Fibroblast of skin of right quadriceps (primary cell): ENCODE measurements at places on chromosomes 7 and 10.
A peak's percentile ranks its signal among the peaks of the same experiment; 100 is the strongest.

- no peak for DNase-seq
Measured at GRCh38 chr10:42553064-42553407, 85.3 kb downstream of the ZNF33B start.

- no peak for DNase-seq
Measured at GRCh38 chr7:111729483-111729882, 167.2 kb upstream of the IMMP2L start.

DNA sequence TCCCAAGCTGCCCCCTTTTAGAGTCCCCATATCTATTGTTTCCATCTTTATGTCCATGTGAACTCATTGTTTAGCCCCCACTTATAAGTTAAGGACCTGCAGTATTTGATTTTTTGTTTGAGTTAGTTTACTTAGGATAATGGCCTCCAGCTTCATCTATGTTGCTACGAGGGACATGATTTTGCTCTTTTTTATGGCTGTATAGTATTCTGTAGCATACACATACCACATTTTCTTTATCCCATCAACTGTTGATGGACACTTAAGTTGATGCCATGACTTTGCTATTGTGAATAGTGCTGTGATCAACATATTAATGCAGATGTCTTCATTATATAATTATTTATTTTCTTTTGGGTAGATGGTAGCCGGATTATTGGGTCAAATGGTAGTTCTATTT, 576.9 kb downstream of the ANKRD7 start:
- no peak for DNase-seq

DNA sequence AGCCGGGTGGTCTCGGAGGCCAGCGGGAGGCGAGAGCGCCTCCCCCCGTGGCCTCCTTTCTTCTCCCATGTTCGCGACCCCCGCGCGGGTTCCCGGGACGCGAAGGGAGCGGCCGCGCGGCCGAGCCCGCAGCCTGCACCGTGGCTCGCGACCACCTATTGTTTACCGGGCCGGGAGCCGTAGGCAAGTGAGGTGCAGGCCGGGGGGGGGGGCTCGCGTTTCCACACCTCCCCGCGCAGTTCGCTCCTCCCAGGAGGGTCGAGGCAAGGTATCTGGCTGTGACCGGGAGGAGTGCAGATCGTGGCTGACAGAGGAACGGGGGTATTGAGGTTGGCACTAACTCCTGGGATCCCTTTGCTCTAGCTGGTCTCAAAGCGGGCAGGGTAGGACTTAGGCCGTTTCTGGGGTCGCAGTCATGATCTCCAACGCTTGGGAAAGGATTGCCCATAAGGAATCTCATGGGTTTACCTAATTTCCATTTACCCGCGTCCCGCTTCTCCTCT, 734 bp downstream of the PTPN12 start:
- DNase-seq: peak; percentile 34

DNA sequence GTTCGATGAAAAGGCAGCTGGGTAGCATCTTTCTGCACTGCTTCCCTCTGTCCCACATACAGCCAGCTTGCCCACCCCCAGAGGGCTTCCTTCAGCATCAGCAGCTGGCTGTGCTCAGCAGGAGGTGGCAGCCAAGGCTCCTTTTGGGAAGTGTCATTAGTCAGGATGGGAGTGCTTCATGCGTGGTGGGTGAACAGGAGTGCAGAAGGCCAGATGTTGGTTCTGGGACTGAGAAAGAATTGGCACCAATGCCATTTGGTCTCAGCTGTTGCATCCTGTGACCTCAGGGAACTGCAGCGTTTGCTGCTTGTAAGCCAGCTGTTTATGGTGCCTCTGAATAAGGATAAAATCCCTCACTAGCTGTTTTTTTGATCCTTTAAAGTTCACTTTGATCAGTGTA, 131.1 kb upstream of the SORCS3 start:
- DNase-seq: no peak

GRCh38 chr10:131214521-131215244, 96.8 kb downstream of the TCERG1L start:
- DNase-seq: no peak

GRCh38 chr7:43756368-43757072, 2.0 kb upstream of the BLVRA start:
- peak; percentile 85 for DNase-seq

DNA sequence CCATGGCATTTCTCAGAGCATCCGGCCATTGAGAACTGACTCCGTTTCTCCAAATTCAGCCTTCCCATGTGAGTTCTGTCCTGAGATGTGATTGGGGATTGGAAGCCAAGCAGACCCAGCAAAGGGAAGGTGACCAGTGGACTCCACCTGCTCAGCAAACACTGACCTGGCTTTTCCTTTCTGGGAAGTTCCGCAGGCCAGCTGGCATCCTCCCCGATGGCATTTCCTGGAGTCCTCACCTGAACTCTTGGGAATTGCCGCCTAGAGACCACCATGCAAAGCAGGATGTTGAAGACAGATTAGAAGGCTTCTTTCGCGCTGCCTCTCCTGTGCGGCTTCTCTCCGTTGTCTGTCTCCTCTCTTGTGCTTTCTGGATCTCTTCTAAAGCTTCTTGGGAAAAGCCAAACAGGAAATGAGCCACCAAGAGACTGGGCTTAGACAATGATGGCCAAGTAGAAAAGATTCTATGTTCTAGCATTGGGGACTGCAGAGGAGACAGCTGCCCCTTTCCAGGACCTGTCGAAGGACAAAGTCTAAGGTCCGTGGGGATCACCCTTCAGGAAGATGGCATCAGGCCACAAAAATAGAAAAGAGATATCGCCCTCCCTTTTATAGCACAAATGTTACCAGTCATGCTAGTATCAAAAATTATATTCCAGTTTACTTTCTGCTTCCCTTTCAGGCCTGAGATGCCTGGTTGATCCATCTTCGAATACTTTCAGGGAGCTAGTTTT, 103.7 kb upstream of the INSYN2A start:
- no peak for DNase-seq

DNA sequence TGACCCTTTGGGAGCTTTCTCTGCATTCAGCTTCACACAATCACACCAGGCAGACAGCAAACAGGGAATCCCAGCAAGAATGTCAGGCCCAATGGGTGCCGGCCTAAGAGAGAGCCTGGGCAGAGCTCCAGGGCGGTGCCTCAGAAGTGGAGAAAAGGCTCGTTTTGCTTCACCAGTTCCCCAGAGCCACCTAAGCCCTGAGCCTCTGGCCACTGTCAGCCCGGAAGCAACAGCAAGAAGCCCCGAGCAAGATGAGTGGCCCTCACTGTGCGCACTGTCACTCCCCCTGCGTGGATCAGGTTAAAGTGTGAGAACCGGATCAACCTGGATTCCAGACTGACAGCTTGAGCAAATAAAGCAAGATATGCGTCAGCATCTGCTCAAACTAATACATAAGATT, 14.7 kb downstream of the CNPY1 start:
- no peak for DNase-seq

- no peak for DNase-seq
Measured at GRCh38 chr7:29563590-29564495, at the start of gene PRR15. Gene PRR15, plus strand, starts transcription at chr7:29563835. Its CDS starts 2,495 bp downstream, at chr7:29566330.

DNA sequence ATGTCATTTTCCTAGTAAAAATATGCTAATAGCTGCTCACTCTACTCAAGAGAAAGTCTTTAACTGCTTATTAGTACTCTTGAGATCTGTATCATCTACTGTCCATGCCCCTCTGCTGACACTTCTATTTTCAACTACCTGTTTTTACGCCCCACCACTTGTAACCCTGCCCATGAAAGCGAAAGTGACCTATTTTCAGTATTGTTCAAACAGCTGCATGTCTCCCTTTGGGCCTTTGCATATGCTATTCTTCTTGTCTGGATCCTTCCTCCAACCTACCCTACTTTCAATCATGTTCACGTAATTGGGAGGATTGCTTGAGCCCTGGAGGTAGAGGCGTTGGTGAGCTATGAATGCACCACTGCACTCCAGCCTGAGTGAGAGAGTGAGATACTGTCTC, 1481.3 kb downstream of the GATA3 start:
- DNase-seq: no peak

GRCh38 chr10:129541200-129541599, 74.2 kb downstream of the MGMT start:
- no peak for DNase-seq

DNA sequence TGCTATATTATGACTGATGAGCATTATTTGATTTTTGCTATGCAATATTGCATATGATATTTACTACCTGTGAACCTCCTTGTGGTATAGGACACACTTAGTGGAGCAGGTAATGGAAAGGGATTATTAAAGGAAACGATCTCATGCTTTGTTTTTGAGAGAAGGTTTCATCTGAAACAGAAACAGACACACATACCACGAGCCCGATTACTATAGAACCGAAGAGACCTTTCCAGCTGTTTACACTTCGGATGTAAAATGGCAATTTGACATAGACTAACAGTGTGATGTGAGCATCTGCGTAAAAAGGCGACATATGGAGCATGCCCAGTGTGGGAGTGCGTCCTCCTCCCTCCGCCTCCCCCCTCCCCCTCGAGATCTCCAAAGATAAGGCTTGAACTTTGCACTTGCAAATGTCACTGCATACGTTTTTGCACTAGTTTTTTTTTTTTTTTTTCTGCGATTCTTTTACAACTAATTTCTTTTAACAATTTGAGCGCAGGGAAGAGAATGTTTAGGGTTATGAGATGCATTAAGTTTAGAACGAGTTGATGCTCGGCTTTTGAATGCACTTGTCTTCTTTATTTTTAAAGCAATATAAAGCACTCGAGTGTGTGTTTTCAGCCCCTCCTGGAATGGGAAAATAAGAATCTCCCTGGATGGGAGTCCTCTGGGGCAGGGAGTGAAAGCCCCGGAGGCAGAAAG, 251.0 kb downstream of the NSUN6 start:
- no peak for DNase-seq

DNA sequence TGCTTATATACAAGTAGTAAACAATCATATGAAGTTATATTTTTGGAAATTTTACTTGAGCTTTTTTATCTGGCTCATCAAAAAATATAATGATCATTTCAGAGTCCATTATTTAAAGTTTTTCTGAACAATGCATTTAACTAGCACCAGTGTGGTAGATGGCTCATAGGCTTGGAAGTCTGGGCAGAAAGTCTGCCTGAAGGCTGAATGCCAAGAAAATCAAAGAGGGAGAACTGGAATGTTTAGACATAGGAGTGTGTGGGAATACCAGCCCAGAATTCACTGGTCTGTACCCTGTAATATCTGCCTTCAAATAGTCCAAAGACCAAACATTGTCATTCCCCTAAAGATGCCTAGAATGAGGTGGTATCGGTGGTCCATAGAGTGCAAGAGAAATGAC, 40.3 kb upstream of the ANK3 start:
- peak; percentile 86 for DNase-seq

GRCh38 chr10:95277201-95277570, 13.6 kb downstream of the PDLIM1 start:
- DNase-seq: no peak

DNA sequence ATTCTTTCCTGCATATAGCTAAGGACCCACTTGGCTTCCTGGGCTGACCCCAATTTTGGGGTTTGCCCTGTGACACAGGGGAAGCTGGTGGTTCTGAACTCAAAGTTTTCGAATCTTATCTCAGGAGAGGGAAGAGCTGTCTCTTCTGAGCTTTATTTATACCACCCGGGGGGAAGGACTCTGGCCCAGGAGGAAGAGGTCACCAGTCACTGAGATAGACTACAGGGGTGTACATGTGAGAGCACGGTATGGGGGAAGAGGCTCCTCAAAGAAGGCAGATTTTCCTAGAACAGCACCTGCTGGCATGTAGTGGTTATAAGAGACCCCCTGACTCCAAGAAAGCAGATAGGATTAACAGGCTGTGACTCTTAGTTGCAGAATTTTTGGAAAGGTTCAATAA, 101.8 kb upstream of the ELMO1 start:
- no peak for DNase-seq

- no peak for DNase-seq
Measured at GRCh38 chr10:1654811-1655356, 82.4 kb downstream of the ADARB2 start.

- DNase-seq: no peak
Measured at GRCh38 chr10:50452603-50453002, 171.2 kb downstream of the SGMS1 start.

GRCh38 chr10:103660364-103661197, 167.1 kb downstream of the NEURL1 start:
- DNase-seq: peak; percentile 57

DNA sequence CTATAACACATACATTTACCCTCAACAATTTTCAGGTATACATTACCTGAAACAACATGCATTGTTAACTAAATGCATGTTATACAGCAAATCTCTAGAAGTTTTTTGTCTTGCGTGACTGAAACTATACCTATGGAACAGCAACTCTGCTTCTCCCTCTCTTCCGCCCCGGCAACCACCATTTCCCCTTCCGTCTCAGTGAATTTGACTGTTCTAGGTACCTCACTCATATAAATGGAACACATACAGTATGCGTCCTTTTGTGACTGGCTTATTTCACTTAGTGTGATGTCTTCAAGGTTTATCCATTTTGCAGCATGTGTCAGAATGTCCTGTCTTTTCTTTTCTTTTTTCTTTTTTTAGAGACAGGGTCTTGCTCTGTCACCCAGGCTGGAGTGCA, 22.5 kb downstream of the CALHM2 start:
- DNase-seq: no peak

DNA sequence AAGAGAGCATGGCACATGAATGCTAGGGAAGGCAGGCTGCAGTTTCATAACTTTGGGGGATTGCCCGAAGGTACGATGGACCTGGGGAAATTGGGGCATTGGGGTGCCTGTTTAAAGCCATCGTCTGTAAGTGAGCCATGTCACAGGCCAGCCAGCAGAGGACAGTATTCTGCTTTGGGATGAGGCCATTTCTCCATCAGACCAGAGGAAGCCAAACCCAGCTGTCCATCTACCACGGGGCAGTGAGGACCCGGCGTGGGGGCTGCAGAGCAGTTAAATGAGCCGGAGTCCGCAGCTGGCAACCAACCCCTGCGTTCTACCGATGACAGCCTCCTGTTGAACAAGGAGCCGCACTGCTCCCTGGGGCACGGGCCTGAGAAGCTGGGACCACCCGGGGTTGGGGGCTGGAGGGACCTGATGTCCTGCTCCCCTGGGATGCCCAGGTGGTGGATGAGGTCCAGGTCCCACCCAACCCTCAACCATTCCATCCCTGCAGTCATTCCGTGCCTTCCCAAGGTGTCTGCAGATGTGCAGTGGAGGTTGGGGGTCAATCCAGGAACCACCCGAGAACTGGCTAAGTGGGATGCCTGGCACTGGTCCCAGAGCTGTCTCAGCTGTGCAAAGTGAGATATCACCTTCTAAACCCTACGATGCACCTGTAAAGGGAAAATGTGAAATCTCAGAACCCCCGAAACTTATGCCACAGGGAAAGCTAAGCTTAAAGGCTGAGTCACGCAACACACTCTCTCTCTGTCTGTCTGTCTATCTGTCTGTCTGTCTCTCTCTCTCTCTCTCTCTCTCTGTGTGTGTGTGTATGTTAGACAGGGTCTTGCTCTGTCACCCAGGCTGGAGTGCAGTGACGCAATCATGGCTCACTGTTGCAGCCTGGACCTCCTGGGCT, 12.1 kb upstream of the RHBDD2 start:
- DNase-seq: peak; percentile 38

GRCh38 chr10:8054244-8054493, 319 bp upstream of the GATA3 start:
- no peak for DNase-seq

GRCh38 chr7:55567571-55567970, 4.7 kb downstream of the VOPP1 start:
- DNase-seq: no peak
